ENCODE measurements at places on chromosomes 4 and X.

GRCh38 chr4:106201373-106201772, 114.6 kb downstream of the TBCK start:
- DNase-seq = no peak

DNA sequence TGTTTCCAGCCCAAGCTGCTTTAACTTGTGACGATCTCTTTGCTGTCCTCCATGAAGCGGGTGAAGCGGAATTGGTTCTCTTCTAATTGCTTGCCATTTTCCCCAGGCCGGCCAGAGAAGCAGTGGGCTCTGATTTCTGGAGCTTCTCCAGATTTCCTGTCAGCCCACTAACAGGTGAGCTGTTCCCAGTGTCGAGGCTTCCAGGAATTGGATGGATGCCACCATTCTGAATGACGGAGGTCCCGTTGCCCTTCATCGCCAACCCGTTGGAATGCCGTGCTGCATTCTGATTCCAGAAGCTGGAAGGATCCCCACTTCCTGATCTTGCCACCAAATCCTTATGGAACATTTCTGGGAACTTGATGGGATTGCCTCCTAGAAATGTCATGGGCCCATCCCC, 31.0 kb downstream of the PAGE1 start:
- DNase-seq = no peak

DNA sequence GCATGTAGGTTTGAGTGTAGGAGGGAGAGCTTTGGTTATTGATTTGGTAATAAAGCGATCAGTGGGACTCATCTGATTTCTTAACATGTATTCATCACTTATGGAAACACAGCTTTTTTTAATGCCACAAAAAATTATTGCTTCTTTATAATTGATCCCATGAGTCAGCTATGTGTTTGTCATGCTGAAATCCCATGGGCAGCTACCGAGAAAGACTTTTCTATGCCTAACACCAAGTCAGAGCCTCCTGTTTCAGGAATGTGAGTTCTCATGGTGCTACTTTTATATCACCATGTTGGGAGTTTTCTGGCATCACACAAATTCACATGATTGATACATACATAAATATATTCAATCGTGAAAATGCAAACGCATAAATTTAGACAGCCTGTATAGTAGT, 165.7 kb downstream of the RAPGEF2 start:
- no peak for DNase-seq

DNA sequence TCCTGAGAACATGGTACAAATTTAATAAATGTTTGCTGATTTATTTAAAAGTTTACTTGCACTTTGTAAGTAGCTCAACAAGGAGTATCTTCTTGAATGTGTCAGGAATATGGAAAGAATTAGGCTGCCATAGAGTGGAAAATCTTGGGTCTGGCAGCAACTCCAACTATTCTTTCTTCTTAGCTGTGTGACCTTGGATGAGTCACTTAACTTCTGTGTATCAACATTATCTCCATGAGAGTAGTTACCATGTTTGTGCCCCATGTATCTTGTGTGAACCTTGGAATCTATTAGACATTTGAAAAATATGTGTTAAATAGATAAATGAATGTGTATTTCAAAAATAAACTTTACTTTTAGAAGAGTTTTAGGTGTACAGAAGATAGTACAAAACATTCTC, 348.8 kb downstream of the GBA3 start:
- no peak for DNase-seq

GRCh38 chr4:153535772-153536513, 69.8 kb downstream of the TMEM131L start:
- DNase-seq = no peak

DNA sequence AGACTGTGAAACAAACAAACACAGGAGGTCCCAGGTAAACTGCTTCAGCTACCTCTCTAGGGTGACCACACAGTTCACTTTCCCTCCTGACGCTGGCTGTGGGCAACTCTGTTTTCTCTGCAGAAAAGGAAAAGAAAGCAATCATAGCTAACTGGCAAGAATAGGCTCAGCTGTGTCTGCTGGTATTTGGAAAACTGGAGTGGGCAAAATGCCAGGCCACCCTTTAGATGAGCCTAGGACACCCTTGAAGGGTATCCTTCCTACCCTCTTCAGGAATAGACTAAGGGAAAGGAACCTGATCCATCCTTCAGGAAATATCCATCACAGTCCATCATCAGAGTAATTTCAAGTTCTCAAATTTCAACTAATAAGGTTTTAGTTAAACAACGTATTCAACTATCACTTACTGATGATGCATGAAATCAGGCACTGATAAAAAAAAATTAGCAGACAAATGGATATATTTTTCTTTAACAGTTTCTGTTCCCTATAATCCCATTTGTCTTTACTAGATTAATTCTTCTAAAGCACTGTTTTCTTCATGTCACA, 60.9 kb downstream of the CAMK2D start:
- no peak for DNase-seq

GRCh38 chr4:24471486-24472160, 112.7 kb downstream of the DHX15 start:
- no peak for DNase-seq

GRCh38 chrX:150642423-150642822, 50.8 kb upstream of the MTMR1 start:
- no peak for DNase-seq

DNA sequence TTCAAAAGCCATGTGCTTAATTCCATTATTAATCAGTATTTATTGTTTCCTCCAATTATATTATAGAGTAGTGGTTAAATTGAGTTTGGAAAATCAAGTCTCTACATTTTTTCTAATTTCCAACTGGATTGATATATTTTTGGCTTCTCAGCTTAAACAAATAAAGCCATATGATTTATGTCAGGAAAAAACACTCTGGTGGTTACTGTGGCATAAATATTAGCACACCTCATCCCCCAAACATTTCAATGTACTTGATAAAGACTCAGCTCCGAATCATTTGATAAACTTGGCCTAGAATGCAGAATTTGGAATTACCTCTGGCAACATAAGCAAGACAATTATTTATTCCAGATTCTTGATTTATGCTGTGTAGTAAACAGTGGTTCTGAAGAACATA, 2313.8 kb downstream of the ARAP2 start:
- no peak for DNase-seq

DNA sequence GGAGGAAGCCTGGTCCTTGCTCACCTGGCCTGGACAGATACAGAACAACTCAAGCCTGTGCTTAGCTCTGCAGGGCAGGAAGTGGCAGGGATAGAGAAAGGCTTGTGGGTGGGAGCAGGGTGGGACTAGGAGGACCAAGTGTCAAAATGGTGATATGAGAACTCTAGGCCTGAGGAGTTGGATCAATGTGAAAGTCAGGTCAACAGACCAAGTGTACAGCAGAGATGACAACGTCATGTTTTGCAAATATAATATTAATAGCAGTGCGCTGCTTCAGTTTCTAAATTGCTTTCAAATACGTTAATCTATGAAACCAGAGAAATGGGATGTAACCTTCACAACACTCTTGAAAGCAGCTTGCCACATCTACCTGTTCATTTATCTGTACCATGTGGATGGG, 114.2 kb upstream of the MAP3K15 start:
- DNase-seq = no peak

GRCh38 chrX:103806862-103807474, 25.1 kb downstream of the RAB9B start:
- no peak for DNase-seq

- no peak for DNase-seq
These were observed 67.4 kb downstream of the GLRB start for GRCh38 chr4:157143369-157143768.

All from stimulated activated CD8-positive, alpha-beta memory T cell treated with anti-CD3 and anti-CD28 coated beads, Interleukin-7, amount 100 ng/mL, for 1 hour (primary cell).